Effector CD8-positive, alpha-beta T cell (primary cell): ENCODE measurements at places on chromosomes 5 and 9.

DNA sequence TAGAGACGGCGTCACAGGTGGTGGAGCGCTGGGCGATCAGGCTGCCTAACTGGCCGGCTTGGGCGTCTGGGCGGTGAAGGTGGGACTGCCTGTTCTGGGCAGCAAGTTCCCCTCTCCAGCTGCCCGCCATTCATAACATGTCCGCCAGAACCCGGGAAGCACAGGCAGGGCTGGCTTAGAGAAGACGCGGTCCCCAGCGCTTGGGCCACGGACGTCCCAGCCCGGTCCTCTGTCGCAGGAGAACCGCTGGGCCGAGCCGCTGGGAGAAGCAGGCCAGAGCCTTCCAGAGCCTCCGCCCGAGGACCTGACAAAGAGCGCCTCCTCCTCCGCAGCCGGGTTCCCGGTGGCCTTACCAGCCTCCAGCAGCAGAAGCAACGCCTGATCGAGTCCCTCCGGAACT is 15.2 kb upstream of the HAND1 start:
- DNase-seq: no peak

DNA sequence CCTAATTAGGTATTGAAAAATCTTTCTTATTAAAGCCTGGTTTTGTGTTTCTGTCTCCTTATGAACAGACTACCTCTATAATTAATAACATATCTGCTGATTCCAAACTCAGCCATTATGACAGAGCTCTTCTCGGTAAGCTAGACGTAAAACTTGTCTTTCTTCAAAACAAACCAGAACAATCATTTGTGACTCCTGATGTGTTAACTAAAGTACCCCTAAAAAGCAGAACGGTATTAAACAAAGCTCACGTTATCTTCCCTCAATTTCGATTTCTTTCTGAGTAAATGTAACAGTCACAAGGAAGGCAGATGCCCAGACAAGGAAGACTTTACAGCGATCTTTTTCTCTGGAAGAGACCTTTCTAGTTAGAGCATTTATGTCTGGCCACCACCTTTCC is 1.8 kb downstream of the SEMA5A start:
- DNase-seq: no peak

DNA sequence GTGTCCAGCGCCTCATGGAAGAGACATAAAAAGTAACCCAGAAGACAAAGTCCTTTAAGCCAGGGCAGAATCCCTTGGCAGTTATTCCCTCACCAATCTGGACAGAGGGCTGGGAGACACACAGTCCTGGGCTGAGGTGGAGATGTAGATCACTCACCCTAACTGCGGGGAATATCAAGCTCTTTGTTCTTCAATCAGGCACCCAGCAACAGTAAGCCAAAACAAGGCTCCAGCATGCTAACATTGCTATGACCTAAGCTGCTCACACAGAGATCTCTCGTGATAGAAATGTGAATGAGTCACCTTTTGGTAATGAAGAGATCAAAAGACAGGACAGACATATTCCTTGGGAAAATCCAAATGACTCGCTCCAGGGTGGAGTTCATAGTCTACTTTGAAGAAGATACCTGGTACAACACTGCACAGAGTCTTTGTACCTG is 101.3 kb downstream of the FBN2 start:
- no peak for DNase-seq

- no peak for DNase-seq
Observed at GRCh38 chr9:128225770-128226411, 22.7 kb downstream of the DNM1 start.

- no peak for DNase-seq
Observed at GRCh38 chr5:164002628-164003027, 497.2 kb downstream of the MAT2B start.

- no peak for DNase-seq
Observed at GRCh38 chr5:175772747-175773533, 98.4 kb upstream of the CPLX2 start.

GRCh38 chr9:18638371-18639249 is 164.7 kb downstream of the ADAMTSL1 start:
- no peak for DNase-seq

DNA sequence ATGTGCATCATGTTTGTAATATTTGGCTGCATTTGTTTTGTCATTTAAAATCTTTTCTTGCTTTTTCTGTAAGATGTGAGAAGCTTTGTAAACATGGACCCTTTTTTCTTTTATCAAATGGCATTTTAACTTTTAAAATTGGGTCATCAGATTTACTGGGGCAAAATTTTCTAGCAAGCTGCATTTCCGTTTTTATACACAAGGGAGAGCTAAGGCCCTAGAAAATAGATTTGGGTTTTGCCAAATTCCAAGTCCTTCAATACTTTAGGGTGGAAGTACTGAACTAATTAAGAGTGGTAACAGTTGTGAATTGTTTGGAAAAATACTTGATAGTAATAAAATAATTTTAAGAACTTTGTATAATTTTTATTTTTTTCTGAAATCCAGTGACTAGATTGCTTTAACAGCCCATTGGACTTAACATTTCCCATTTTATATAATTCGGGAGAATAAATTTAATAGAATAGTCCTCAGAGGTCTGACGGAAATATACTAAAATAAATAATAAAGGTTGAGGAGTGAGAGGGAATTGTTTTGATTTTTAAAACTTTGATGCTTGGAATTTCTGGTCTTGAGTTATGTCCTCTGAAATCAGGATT is 117.4 kb downstream of the SMARCA2 start:
- no peak for DNase-seq

- no peak for DNase-seq
Observed at GRCh38 chr5:134420343-134420742, 8.7 kb upstream of the CDKN2AIPNL start.

DNA sequence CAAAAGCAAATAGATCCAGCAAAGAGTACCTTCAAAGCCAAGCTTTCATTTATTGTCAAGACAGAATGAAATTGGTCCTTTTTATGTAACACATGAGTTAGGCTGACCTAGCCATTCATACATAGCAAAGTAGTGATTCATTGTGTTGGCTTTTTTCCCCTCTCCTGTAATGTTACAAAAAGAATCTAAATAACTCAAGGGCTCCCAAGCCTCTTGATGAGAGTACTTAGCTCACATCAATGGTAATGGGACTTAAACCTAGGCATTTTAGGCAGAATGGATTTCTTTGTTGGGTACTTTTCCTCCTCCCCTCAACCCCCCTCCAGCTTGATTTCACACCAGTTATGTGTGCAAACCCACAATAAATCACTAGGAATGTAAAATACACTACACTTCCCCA is 123.7 kb downstream of the EBF1 start:
- no peak for DNase-seq

DNA sequence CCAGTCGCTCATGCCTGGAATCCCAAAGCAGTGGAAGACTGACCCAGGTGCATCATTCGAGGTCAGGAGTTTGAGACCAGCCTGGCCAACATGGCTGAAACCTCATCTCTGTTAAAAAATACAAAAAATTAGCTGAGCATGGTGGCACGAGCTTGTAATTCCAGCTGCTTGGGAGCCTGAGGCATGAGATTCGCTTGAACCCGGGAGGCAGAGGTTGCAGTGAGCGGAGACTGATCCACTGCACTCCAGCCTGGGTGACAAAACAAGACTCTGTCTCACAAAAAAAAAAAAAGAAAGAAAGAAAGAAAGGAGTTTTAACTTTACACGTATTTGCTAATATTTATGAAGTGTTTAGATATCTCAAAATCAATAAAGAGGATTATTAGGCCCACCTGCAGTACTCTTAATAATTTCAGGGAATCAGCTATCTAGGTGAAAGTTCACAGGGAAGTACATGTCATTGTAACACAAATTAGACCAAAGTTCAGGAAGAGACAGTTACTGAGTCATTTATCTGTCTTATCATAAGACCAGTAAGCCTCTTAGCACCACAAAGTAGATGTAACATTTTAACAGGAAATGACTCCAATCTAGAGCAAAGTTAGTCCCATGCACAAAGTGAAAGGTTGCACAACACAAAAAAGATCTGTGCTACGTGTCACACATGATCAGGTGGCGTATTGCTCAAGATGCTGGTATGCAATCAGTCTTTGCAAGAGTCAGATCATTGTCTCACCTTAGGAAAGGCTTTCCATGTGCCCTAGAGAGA is 34.1 kb upstream of the PLIN2 start:
- no peak for DNase-seq

DNA sequence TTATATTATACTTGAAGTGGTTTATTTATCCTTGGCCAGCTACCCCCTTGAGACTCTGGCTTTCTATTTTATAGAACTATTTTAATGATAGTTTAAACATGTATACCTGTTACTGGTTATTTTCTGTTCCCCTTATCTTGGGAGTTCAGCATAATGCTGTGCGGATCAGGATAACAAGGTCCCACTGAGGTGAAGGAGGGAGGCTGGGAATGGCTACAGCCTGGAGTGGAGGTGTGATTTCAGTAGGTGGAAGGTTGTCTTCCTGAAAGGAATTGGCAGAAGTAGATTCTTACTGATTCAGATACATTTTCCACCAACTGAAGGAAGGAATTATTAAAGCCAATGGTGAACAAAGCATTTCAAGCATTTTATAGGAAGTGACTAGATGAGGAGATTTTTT is 38.9 kb downstream of the PAM start:
- DNase-seq: no peak

GRCh38 chr5:87570366-87570765 is 157.6 kb upstream of the CCNH start:
- no peak for DNase-seq

- DNase-seq: no peak
Observed at GRCh38 chr9:84103651-84104377, 123.2 kb downstream of the RMI1 start.

- no peak for DNase-seq
Observed at GRCh38 chr5:74179179-74179578, 461.3 kb downstream of the ENC1 start.

DNA sequence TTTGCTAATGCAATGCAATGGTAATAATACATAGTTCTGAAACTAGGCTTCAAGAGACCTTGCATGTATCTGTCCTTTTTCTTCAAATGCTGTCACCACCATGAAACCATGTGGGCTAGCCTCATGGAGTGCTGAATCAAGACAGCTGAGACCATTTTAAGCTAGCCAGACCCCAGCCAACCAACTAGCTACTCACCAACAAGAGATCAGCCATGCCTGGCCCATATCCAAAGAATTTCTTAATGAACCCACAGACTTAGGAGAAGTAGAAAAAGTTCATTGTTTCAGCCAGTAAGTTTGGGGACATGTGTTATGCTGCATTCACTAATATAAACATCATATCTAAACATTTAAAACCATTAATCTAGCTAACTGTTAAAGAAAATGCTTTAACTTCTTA is 139.8 kb upstream of the EDIL3 start:
- no peak for DNase-seq

DNA sequence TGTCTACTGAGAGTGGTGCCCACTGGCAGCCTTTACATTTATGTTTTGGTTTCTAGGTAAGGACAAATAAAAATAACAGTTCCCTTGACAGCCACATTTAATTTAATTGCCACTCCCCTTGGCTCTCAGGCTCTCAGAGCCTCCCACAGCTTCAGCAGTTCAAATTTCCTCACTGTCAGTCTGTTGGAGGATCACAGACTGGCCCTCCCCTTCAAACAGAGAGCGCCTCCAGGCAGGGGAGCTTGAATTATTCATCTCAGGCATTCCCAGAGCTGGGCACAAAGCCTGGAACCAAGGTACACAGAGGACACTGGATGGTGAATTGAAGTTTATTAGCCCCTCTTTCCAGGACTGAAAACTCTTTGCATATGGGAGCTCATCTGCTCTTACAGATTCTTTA is 407.7 kb downstream of the SPOCK1 start:
- DNase-seq: no peak

DNA sequence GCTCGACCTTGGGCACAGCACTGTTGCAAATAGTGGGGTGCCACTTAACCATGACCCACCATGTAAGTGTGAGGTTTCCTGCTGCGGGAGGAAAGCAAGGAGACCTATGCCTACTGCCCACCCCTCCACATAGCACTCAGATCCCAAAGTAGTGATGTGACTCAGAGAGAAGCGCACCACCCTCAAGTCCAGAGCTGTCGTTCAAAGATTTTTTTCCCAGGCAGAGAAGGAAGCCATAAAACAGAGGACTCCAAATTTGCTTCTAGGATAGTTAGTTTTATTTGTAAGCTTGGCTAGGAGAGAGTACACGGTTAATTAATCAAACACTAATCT is 19.3 kb downstream of the UGT3A1 start:
- DNase-seq: no peak

DNA sequence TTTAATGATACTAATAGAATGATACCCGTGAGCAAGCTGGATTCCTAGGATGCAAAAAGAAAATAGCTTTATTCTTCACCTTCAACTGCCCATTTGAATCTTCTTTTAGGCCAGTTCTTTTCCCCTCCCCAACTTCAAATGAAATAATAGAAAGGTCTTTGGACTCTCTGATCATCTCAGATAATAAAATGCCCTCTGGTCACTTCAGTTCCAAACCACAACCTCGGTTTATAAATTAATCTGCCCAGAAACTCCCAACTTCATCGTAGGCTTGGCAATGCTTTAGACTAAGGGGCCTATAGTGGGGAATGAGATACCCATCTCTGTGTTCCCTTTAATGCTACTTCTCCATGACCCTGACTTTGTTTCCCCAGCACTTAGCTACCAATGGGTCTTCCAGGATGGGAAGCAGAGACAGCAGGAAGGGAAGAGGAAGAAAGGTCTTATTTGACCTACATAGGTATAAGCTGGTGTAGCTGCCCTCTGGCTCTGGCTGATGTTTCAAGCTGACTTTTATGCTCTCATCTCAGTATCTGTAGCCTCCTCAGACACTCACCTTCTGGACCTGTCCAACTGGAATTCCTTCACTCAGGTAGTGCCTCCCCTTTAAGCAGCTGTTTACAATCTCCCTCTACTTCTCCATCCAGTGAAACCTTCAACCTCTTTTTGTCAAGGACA is 47.2 kb upstream of the RAD23B start:
- no peak for DNase-seq

DNA sequence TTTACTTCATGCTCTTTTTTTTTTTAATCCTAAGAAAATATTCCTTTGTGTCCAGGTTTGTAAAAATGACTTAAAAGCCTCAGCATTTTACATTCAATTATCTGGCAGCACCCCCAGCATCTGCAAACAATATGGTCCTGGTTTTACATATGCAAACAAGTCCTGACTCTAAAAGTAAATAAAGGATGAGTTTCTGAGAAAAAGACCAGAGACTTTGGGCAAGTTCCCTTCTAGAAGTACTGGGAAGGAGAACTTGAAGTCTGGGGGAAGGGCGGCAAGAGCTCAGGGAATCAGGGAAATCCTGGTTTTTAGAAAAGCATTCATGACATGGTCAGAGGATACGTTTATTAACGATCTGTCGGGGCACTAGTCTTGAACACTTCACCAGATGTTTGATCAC is 25.8 kb downstream of the COL23A1 start:
- DNase-seq: no peak

DNA sequence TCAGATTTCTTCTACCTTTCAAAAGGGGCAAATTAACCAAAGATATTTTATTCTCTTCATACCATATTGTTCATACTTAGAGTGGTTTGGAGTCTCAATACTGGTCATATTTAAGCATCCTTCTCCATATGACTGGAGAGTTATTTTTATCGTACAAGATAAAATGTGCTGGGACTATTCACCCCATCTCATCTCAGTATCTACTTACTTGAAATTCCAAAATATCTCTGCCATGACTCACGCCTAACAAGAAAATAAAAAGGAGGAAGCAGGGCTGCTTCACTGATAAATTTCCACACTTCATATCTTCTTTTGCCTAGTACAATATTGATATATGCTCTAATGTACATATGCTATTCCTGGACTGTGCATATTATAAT is 277.9 kb upstream of the CDH9 start:
- no peak for DNase-seq

GRCh38 chr5:126647071-126647470 is 46.3 kb downstream of the PHAX start:
- no peak for DNase-seq
